ENCODE measurements at places on chromosomes 5 and 9.

DNA sequence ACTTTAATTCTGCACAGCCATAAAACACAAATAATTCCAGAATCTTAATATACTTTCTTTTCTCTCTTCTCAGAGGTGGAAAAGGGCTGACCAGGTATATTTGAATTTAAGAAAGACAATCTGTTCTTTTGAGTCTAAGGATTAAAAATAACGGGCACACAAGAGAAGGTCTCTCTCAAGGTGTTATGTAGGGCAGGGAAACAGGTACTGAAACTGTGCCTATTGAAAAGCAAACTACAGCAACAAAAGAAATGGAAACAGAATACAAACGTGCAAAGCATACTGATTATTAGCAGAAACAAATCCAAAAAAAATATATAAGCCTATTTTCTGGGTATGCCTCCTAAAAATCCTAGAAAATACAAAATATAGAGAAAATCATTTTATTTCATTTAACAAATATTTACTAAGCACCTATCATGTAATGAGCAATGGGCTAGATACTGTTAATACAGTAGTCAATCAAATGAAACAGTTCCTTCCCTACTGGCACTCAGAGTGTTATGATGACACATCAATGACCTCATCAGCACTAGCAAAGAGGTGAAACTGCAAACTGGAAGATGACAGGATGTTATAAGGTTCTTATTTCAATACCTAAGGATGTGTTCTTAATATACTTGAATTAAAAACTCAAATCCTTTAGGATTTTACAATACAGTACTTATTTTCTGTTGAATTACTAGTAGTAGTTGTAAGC lies 87.7 kb downstream of the AUH start:
- no peak for DNase-seq

GRCh38 chr5:8471581-8471980 lies 602.6 kb downstream of the MTRR start:
- no peak for DNase-seq

DNA sequence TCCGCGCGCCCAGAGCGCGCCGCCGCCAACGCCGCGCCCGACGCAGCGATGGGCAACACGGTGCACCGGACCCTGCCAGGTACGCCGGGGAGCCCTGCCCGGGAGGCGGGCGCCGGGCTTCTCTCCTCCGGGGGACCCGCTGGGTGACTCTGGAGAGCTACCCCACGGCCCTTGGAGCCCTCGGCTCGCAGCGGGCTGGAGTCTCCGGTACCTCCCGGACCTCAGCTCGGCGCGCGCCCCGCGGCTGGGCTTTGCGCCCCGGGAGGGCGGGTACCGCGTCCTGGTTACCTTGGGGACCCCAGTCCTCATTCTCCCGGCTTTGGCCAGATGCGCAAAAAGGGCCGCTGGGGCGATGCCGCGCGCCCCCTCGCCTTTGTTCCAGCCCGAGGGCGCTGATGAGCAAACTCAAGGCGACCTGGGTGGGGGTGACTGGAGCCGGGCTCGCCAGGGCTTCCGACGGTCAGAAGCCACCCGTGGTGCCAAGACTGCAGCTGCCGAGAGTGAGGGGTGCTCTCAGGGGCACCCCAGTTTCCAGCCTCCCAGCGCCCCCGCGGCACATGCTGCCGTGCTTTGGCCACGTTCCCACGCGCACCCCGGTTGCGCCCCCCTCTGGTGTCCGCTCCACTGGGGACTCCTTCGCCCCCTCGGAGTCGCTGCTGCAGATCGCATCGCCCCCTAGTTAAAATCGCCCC lies 442 bp downstream of the NEURL1B start:
- peak; percentile 13 for DNase-seq

- no peak for DNase-seq
These were observed 134.4 kb downstream of the ERCC6L2 start for GRCh38 chr9:96009690-96010472.

GRCh38 chr5:88780736-88781135 lies 102.2 kb downstream of the MEF2C start:
- DNase-seq: no peak

DNA sequence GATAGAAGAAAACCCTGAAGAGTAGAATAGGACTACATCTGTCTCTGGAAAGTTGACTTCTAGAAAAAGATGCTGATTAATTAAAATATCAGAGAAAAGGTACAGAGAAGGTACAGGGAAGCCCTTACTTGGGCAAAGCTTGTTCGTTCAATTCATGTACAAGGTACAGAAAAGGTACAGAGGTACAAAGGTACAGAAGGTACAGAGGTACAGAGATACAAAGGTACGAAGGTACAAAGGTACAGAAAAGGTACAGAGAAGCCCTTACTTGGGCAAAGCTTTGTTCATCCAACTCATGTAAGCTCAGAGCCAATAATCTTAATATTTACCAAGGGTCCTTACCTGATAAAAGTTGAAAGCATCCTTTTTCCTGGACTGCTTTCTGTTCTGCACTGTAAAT lies 182.3 kb downstream of the PCSK1 start:
- no peak for DNase-seq

GRCh38 chr9:87739546-87739945 lies 13.6 kb downstream of the CTSL start:
- no peak for DNase-seq

DNA sequence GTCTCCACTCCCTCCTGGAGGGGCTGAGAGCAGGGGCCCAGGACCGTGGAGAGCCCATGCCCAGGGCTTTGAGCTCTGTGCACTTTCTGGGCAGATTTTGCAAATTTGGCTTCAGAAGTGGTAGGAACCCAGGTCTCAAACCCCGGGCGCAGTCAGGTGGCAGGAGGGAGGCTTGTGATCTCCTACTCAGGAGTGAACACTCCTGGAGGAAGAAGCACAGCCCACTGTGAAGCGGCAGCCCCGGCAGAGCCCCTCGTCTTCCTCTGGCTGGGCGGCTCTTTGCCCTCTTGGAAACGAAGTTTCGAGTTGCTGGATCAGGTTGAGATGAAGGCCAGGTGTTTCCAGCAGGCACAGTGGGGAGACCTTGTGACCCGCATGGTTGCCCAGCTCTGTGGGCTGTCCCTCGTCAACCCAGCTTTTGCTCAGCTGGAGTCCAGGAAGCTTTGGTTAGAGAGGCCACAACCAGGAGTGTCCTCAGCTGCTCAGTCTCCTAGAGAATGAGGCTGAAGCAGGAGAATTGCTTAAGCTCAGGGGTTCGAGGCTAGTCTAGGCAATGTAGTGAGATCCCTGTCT lies 48.5 kb downstream of the WNK2 start:
- no peak for DNase-seq

DNA sequence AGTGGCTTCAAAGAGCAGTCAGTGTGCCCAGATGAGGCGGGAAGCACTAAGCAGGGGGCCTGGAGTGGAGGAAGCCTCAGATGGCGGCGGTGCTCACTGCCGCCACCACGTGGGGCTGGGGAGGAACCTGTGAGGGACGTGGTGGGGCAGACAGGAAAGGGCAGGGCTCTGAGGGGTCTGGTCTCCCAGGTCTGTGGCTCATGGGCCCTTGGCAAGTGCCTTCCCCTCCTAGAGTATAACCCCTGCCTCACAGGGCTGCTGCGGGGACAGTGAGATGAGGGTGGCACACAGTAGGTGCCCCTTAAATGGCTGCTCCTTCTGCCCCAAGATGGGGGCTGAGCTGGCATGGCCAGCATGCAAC lies 26.6 kb downstream of the NR5A1 start:
- peak; percentile 63 for DNase-seq

GRCh38 chr9:111150181-111150580 lies 111.9 kb upstream of the LPAR1 start:
- no peak for DNase-seq

- no peak for DNase-seq
These were observed 358.9 kb downstream of the DEPDC1B start for GRCh38 chr5:60340965-60341471.

GRCh38 chr9:89530726-89531125 lies 32.8 kb upstream of the SEMA4D start:
- DNase-seq: no peak

DNA sequence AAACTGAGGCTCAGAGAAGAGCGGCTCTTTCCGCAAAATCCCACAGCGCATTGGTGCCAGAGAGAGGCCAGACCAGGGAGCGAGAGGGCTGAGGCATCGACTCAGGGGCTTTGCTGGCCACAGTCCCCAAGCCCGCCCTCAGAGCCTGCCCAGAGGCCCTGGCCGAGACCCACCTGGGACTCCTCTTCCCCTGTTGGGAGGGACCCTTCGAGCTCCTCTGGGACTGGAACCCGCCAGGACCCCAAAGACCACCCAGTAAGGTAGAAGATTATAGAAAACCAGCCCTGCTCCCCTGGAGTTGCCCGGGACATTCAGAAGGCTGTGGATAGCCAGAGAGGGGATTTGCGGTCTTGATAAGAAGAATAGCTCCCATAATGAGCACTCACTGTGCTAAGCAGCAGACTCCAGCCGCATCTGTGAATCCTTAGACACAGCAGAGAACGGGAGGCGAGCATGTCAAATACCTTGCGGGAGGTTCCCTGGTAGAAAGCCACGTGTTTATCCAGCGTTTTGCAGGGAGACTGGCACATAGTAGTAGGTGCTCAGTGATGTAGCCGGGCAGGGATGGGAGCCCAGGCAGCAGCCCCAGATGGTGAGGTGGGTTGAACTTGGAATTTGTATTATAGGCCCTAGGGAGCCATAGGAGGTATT lies 651 bp upstream of the AK1 start:
- DNase-seq: no peak

- no peak for DNase-seq
These were observed 330.1 kb downstream of the MAN2A1 start for GRCh38 chr5:110019780-110020179.

GRCh38 chr9:89690334-89690912 lies 85.6 kb downstream of the GADD45G start:
- no peak for DNase-seq

- no peak for DNase-seq
These were observed 101.6 kb downstream of the GABBR2 start for GRCh38 chr9:98607152-98607551.

GRCh38 chr5:175746851-175747250 lies 89.0 kb downstream of the HRH2 start:
- no peak for DNase-seq

DNA sequence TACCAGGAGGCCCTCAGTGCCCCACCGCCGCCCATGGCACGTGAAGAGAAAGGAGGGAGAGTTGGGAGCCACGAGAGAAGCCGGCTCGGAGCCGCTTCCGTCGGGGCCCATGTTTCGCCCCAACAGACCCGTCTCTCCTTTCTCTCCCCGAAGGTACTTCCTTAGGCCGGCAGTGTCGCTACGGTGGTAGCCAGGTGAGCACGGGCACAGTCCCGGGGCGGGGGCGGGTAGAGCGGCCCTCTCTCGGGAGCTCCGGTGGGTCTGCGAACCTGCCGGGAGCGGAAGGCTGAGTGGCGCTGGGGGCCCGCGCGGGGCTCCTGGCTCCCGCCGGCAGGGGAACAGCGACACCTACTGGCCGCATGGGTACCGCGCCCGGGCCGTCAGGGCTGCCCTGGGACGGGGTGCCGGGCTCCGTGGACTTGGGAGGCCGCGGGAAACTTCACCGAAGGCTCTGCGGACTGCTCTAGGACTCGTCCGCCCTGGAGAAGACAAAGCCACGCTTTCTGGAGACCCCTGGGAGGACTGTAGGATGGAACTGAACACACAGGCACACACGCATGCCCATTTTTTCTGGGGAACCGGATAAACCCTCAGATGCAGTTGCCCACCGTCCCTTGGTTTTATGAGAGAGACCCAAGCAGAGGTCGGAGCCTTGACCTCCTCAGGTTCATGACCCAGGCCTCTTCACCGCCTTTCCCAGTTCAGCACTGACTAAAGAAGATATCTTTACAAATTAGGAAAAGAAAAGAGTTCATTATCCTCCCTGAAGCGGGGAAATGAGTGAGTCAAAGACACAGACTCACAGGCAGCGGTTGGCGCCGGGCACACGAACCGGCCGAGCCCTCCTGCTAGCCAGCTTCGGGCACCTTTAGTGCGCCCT lies 202.5 kb downstream of the MEF2C start:
- DNase-seq: peak; percentile 95

DNA sequence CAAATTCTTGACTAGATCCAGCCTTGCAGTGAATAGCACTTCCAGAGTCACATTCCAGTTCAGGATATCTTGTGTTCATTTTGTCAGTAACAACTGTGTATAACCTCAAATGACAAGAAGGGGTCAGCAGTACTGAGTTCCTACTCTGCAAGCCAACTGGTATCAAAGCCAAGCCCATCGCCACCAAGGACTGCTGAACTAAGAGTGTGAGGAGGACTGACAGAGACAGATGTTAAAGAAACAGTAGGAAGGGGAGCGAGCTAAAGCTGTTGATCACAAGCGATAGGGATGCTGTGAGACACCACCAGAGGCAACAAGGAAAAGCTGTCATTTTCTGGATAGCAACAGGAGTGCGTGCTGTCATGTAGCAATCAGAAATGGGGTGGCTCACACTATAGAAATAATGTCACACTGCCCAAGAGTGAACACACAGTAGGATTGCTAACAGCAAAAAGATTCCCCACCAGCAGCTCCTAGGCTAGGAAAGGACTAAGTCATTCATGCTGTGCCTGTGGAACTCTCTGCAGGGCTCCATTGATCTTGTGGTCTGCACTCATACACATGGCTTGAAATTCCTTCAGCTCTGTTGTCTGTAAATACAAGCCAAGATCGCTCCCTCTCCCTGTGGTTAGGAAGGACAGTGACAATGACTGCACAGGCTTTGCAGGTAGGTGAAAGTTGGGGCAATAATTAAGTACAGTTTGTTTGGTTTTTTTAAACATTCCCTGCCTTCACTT lies 658.6 kb downstream of the NR2F1-AS1 start:
- no peak for DNase-seq

GRCh38 chr5:93721071-93721470 lies 20.3 kb downstream of the POU5F2 start:
- no peak for DNase-seq

DNA sequence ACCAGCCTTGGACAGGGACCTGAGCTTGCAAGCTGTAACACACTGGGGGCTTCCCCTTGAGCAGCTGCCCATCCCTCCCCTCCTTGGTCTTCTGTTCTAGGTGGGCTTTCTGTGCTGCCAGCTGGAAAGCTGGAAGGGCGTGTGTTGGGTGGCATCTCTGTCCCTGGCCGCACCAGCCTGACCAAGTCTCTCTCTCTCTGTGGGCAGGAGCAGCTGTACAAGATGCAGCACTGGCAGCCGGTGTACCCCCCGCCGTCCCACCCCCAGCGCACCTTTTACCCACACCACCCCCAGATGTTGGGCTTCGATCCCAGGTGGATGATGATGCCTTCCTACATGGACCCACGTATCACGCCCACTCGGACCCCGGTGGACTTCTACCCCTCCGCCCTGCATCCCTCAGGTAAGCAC lies 32.1 kb upstream of the POMT1 start:
- DNase-seq: no peak

GRCh38 chr5:112141582-112141981 lies 277.5 kb downstream of the EPB41L4A start:
- no peak for DNase-seq

DNA sequence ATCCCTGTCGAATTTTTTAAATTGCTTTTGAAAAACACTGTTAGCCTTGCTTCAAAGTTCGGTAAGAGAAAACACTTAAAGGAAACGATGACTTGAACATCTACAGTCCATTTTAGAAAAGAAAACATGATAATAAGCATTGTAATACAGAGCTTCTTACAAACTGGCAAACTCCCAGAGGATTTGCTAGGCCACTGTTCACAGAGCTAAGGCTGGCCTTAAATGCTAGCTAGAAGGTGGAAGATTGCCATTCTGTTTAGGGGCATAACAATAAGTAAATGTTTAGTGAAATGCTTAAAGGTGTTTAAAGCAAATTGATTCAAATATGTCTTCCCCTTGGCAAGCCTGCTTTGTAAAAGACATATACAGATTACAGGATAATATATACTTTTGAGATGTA lies 169.6 kb downstream of the TLE4 start:
- no peak for DNase-seq
